ENCODE measurements at places on chromosomes 16 and 17.

GRCh38 chr17:34826332-34826731 lies 134.9 kb downstream of the CCT6B start:
- DNase-seq = no peak

- no peak for DNase-seq
Measured at GRCh38 chr17:59859444-59860025, 33.2 kb downstream of the TUBD1 start.

GRCh38 chr16:56767024-56767423 lies 37.1 kb downstream of the NUP93 start:
- DNase-seq = no peak

DNA sequence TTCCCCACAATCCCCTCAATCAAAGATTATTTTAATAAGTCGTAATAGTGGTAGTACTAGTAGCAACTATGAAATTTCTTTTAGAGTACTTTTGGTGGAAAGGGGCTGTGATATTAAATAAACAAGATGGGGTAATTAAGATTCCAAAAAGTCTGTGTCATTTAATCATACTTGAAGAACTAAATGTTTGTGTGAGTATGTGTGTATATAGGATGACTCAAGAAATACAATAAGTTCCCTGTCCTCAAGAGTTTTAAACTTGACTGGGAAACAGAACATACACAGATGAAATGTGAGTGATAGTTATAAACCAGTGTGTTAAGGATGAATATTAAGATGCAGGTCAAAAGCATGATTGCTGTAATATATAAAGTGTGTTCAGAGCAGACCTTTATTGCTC lies 2.3 kb downstream of the ALDH3A2 start:
- no peak for DNase-seq

DNA sequence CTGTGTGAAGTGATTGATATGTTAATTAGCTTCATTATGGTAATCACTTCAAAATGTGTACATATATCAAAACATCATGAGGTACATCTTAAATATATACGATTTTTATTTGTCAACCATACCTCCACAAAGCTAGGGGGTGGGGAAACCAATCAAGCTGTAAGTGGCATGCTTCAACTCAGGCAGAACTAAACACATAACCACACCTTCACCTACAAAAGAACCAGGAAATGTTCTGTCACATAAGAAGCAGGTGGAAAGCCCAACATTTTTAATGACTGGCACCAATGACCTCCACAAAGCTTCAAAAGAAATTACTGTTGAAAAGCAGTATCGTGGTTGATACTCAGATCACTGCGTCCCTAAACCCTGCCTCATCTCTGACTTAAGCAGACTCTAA lies 867.7 kb upstream of the EEF2KMT start:
- no peak for DNase-seq

DNA sequence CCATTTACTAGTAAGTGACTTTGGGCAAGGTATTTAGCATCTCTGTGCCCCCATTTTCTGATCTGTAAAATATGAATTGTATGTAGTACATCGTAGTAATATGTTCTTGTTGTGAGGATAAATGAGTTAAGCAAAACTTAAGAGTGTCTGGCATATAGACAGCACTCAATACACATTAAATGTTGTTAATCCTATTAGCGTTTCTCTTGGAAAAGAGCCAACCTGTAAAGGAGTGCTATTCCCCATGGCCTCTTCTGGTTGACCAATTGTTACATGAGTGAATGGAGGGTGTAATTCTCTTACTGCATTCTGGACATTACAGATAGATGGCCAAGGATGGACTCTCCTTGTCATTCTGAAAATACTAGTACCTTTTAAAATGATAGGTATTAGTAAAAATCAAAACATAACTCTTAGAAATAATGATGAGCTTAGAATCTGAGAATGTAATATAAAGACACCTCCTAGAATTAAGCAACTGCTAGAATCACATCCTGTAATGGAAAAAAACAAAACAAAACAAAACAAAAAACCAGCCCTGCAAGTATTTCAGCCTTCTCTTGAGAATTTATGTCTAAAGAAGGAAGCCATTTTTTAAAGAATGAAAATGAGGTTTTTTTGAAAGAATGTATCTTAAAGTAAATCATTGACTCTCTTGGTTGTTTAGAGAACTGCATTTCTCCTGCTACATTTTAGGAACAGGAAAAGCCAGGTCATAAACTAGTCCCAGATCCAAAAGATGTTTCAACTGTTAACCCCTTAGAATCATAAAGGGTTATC lies 30.5 kb downstream of the IQCK start:
- DNase-seq = no peak

GRCh38 chr16:4847774-4848587 lies 700 bp downstream of the UBN1 start:
- peak; percentile 60 for DNase-seq

GRCh38 chr17:78484271-78485246 lies 92.6 kb downstream of the DNAH17 start:
- DNase-seq = peak; percentile 54

DNA sequence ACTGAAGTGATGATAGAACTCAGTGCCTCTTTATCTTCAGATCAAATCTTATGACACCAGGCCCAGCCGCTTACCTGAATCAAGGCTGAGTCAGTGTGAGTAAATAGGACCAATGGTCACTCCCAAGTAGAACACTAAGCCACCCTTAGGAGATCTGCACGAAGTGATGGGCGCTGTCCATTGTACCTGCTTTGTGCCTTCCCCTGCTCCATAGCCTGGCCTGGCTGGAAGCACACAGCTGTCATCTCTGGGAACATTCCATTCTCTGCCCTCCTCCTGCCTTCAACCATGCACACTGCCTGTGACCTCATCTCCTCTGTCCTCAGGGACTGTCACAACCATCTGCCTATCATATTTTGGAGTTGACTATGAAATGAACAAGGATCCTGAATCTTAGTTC lies 279.5 kb upstream of the ASIC2 start:
- DNase-seq = no peak

DNA sequence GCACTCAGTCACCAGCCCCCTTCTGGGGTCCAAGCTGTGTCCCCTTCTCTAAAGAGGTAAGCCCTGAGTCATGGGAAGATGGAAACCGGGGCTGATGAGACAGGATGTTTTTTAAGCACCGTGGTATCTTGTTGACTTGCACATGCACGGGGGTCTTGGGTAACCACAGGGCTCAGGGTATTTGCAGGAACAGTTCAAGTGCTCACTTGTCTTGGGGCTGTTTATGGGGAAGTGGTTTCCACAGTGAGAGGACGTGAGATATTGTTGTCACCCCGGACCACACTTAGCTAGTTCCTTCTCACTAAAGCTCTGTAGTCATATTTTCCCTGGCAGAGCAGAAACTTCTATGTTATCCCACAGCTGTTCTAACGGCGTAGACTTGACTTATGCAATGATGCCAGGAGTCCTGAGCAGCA lies 7.7 kb downstream of the CCL3L1 start:
- no peak for DNase-seq

GRCh38 chr17:41383690-41384089 lies 1.6 kb upstream of the KRT34 start:
- DNase-seq = no peak

GRCh38 chr16:15599303-15600070 lies 43.5 kb downstream of the MARF1 start:
- DNase-seq = no peak

- DNase-seq = no peak
Measured at GRCh38 chr16:86946396-86946795, 368.0 kb downstream of the FOXL1 start.

DNA sequence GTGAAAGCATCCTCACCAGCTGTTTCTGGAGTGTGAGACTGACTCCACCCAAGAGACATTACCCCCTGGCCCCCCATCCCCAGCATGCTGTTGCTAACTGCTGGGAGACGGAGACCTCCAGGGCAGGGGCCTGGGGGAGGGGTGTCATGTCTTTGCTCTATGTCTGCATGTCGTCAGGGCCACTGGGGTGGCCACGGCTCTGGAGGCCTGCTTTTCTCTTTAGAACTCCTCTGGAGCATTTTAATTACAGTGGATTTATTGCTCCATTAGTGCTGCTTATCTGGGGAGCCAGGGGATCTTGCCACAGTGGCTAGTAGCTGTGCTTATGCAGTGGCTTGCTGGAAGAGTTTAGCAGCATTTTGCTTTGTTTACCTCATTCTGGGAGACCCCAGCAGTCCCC lies 32.3 kb downstream of the CLEC16A start:
- no peak for DNase-seq

- DNase-seq = no peak
Measured at GRCh38 chr17:72338847-72339790, 218.3 kb downstream of the SOX9 start.

DNA sequence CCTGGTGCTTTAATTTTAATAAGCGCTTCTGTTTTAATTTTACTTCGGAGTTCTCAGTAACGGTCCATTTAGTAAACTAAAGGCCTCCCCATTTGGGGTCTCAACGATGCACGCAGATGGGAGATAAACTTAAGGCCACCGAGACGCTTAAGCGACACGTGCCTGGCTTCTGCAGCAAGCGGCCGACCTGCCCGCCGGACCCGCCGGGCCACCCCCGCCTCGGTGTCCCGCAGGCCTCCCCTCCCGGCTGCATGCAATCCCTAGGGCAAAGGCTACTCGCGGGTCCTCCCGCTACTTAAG lies 592 bp downstream of the GCSH start:
- no peak for DNase-seq

DNA sequence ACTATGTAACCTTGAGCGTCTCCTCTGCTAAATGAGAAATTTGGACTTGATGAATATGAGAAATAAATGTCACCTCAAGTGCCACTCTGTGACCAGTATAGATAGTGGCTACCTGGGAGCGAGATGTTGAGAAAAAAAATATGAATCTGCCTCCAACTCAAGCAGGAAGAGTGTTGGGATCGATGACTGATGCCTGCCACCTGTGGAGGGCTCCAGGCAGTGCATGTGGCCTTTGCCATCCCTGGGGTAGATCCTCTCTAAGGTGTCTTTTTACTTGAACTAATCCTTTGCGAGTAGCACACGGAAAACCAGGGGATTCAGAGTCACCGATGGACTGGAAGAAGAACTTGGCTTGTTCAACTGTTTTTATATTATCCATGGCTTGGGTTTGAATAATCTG lies 9.4 kb downstream of the CCDC182 start:
- no peak for DNase-seq
